ENCODE measurements at places on chromosomes 16 and 17.

DNA sequence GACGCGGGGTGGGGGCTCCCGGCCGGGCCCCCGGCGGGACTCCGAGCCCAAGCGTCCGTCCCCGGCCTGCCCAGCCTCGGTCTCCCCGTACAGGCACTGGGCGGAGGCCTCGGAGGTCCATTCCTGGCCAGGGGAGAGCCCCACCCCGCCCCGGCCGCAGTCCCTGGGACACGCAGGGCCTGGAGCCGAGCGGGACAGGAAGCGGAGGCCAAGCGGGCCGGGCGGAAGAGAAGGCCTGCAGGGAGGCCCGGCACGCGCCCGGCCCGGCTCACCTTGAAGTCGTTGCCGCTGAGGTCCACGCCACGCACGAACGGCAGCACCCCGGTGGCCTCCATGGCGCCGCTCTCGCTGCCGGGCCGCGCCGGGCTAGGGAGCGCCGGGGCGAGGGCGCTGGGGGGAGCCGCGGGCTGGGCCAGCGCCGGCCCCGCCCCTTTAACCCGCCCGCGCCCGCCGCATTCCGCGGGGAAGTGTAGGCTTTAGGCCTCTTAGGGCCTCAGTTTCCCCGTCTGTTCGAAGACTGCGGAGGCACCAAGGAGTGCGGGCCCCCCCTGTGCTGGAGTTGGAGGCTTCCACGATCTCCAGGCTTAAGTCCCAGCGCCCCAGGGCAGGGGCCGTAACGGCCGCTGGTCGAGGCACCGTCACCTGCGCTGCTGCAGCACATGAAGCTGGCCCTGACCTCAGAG, at the start of gene FLII:
TSS of gene FLII (minus strand) at position 383 of the 683 bp plus-strand sequence. CDS start at position 335, 48 bp downstream.
- no peak for DNase-seq

GRCh38 chr17:7854078-7854777, 638 bp upstream of the TMEM88 start:
- no peak for DNase-seq

GRCh38 chr16:84368308-84368996, at the start of gene ATP2C2:
Gene ATP2C2 (plus strand): TSS chr16:84368538. CDS start chr16:84368616, 78 bp downstream.
- no peak for DNase-seq

DNA sequence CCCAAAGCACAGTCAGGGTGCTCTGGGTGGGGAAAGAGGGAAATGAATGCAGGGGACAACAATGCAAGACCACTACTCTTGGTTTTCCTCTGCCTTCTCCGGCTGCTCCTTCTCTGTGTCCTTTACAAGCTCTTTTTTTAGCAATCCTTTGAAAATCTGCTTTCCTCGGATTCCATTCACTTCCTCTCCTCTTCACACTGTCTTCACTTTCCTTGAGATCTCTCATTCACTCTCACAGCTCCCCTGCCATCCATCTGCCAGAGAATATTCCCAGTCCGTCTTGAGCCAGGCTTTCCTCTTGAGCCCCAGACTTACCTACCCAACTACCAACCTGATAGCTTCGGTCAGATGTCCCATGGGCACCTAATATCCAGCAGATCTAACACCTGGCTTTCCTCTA, 11.0 kb upstream of the SPOP start:
- DNase-seq: no peak

DNA sequence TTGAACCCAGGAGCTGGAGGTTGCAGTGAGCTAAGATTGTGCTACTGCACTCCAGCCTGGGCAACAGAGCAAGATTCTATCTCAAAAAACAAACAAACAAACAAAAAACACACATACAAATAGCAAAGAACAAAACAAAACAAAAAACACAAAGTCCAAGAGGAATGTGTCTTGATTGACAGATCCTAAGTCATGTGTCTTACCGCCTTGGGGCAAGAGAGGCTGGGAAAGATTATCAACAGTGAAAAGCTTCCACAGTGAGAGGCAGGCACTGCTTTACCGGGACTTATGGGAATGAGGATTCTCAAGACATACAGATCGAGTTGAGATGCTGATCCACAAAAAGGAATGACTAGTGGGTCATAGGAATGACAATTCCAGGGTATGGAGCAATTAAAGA, 62.7 kb upstream of the GAS7 start:
- DNase-seq: no peak

DNA sequence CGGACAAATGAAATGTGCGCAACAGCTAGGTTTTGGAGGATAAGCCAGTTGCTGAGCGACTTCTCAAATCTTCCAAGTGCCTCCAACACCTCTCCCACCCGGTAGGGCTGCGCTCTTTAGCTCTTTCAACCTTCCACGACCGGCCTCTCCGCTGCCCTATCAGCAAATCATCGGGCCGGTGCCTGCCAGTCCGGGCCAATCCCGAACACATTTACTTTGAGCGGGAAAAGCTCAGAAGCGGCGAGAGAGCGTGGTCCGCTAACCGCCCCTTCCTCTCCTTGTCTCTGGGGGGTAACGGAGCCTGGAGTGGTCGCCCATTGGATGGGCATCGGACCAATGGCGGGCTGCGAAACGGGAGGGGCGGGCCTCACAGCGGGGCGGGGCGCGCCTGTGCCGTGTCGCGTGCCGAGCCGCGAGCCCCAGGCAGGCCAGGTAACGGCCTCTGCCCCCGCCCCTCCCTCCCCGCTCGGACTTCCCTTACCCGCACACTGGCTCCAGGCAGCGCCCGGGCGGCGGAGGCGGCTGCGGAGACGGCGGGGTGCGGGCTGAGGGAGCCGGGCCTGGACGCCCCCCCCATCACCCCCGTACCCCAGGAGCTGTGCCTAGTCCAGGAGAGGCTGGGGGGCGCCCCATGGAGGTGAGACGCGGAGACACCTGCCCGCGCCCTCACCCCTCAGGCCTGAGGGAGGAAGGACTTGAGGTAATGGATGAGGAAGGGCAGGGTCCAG, at the start of gene MEIOC:
TSS of gene MEIOC (plus strand) at position 486 of the 728 bp plus-strand sequence. CDS start at position 632, 146 bp downstream.
- DNase-seq: peak; percentile 63

- DNase-seq: no peak
These were observed 54.1 kb downstream of the SOCS3 start for GRCh38 chr17:78305801-78306200.

GRCh38 chr16:49378238-49378637, 4.6 kb downstream of the C16orf78 start:
- no peak for DNase-seq

DNA sequence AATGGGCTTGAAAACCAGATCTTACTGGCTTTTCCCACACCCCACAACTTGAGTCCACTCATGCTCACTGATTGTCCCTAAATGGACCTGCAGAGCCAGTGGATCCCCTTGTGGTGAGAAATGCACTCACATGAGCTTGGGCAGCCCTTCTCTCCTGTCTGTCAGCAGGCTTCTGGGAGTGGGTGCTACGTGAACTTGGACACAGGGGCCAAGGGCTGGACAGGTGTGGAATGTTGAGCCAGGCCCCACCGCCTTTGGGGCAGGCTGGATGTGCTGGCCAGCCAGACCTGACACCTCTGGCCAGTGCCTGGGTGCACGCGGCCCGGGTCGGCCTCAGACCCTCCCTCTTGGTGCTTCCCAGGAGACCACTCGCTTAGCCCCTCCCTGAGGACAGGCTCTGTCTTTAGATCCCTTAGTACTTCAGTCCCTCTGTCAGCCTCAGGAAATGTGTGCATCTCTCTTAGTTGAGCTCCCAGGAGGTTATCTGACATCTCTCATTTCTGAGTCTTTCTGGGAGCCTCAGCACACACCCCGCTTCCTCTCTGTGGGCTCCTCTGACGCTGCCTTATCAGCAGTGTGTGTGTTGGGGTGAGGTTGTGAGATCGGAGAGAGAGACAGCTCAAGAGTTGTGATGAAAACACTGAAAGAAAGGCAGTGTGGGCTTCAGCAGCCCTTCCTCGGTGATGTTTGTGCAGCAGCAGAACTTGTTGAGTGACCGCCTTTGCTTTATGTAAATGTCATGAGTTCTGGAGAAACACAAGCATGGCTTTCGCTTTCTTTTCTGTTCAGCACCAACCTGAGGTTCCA, 117.0 kb downstream of the RAB11FIP4 start:
- DNase-seq: no peak

DNA sequence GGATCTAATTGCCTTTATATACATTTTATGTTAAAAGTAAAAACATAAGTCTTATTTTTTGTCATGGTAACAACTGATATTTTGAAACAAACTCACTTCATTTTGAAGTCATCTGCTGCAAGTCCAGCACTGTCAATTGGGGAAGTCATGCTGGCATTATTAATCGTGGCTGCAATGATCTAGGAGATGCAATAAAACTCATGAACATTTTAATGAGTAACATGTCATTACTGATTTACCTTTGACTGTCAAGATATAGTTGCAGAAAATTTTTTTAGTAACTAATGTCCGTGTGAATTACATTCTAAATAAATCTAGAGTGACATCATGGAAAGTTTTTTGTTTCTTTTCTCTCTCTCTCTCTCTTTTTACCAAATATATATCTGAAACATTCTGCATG, 17.3 kb upstream of the KRT24 start:
- DNase-seq: no peak

GRCh38 chr17:57032343-57032742, 52.7 kb upstream of the AKAP1 start:
- DNase-seq: no peak

GRCh38 chr17:74429604-74430384, 2.1 kb upstream of the GPRC5C start:
- no peak for DNase-seq

DNA sequence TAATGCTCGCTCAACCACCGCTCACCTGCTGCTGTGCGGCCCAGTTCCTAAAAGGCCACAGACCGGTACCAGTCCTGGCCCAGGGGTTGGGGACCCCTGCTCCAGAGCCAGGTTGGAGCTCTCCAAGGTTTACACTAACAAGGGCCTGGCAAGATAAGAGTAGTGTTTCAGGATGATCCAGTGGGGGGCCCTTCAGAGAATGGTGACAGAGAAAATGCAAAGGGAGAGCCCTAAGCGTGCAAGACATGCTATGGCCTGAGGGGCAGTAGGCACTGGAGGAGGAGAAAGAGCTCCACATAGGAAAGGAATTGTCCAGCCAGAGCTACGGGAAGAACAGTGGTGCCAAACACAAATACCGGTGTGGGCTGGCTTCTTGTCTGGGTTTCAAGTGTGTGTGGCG, 233.4 kb downstream of the STX8 start:
- DNase-seq: no peak

DNA sequence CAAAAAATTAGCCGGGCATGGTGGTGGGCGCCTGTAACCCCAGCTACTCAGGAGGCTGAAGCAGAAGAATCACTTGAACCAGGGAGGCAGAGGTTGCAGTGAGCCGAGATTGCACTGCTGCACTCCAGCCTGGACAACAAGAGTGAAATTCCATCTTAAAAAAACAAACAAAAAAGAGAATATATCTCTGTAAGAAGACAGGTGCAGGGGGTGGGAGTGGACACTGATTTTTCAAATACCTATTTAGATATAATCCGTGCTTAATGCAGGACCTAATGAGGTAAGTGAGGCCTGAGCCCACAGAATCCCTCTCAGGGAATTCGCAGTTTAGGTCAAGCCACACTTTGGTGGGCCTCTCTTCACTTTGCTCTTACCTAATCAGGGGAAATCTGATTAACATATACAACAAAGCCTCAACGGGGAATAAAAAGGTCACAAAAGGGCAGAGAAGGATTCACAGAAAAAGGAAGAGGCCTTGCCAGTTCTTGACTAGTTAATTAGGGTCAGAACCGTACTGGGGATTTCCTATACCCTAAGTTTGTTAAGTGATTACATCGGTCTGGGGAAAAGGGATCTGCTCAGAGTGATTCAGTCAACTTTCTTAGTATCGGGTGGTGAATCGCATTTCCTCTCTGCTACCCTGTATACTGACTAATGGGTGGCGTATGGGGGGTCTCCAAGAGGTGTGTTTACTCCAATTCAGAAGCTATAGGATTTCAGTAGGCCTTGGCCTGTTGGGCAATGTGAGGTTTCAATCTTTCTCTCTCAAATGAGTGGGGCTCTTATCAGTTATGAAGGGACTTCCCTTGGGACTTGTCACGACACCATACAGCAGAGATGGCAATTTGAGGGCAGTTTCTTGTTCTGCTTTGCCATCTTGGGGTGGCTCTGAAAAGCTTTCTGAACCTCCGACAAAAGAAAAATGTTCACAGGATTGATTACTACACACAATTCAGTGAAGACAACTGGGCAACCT, 1.9 kb upstream of the NFAT5 start:
- no peak for DNase-seq

GRCh38 chr17:9755083-9755482, 36.3 kb downstream of the DHRS7C start:
- no peak for DNase-seq

DNA sequence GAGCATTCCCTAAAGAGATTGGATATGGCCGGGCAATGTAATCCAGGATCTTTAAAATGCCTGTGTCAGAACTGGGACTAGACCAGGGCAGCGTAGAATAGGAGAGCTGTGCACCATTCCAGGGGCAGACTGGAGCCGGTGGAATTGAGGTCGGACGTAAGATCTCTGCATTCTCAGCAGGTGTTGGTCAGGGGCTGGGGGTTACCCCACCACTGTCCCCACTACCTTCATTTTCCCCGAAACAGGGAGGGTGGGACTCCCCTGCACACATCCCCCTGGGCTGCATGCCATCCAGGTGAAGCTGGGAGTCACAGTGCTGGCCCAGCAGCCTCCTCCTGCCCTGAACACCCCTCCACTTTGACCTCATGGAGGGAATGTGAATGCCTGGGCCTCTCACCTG, 17.8 kb downstream of the OSBPL7 start:
- DNase-seq: no peak

DNA sequence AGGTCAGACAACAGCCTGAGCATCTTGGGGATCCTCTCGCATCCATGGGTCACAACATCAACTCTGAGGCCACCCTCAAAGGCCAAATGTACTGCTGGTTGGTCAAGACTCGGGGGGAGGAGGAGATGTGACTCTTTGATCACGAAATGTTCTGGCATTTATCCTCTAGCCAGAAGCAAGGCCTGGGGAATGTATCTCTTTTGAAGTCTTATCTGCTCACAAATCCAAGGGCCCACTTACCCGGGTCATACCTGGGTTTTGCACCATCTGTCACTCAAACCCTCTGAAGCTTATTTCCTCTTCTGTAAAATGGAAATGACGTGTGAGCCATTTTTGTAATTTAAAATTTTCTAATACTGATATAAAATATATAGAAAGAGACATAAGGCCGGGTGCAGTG, 13.2 kb downstream of the CA7 start:
- no peak for DNase-seq

DNA sequence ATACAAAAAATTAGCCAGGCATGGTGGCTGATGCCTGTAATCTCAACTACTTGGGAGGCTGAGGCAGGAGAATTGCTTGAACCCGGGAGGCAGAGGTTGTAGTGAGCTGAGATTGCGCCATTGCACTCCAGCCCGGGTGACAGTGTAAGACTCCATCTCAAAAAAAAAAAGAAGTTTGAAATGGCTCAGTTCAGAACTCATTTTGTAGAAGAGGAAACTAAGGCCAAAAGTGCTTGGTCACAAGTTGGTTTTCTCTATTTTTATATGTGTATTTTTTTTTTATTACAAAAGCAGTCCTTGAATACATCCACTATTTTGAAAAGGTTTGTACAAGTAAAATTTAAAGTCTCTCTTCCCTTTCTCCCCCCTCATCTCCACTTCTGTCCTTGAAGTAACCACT, 5.5 kb downstream of the TAC4 start:
- DNase-seq: no peak

DNA sequence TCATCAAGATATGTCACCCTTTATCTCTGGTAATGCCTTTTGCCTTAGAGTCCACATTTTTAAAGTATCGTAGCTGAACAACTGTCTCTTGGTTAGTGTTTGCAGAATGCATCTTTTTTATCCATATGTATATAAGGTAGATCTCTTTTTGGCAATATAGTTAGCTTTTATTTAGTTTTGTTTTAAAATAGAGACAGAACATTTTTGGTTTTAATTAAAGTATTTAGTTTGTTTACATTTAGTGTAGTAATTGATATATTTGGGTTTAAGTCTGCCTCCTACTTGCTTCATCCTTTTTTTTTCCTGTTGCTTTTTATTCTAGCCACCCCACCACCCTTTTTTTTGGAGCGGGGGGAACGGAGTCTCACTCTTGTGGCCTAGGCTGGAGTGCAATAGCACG, 184.6 kb upstream of the CHMP6 start:
- no peak for DNase-seq

Data from NCI-H1048 (cell line).